Activated T-helper 1 cell treated with Interleukin-2 at 50 U/mL for 16 hours (primary cell): ENCODE measurements at places on chromosomes 3 and 15.

GRCh38 chr15:34657469-34658127 lies 74.1 kb upstream of the GOLGA8B start:
- DNase-seq = no peak

DNA sequence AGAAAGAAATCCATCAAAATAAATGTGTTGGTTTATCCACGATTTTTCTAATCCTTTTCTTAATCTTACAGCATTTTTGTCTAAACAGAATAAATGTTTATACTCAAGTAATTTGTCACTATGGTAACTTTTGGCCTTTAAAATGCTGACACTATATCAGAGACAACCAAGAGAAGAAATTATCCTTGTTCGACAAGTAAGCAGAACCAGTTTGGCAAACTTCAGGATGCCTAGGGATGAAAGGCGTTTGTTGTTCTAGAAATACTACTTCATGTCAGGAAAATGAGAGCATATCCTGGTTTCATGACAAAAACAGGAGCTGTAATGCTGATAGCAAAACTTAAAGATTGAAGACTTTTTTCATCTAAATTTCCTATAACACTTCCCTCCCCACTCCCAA lies 308.0 kb upstream of the ATP11B start:
- no peak for DNase-seq

DNA sequence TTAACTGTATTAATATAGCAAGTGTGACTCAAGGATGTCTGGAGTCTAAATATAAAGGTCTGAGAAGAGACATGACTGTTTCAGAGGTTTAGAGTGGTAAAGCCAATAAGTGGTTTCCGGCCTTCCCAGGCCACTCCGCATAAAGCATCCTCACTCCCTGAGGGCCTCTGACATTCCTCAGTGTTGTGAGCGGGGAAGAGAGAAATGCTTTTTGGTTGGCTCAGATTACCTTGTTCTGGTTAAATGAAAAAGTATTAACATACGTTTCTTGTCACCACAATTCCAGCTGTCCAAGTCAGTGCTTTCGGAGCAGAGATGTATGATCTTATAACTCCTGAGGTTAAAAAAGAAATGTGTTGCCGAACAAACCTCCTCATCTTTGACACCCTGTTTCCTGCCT lies 103.8 kb downstream of the RBMS3 start:
- no peak for DNase-seq

GRCh38 chr15:31248263-31248662 lies 78.4 kb upstream of the KLF13 start:
- no peak for DNase-seq

- DNase-seq = no peak
Observed at GRCh38 chr3:20811631-20812030, 625.6 kb upstream of the SGO1 start.

GRCh38 chr3:153232851-153233271 lies 70.8 kb downstream of the RAP2B start:
- DNase-seq = no peak

DNA sequence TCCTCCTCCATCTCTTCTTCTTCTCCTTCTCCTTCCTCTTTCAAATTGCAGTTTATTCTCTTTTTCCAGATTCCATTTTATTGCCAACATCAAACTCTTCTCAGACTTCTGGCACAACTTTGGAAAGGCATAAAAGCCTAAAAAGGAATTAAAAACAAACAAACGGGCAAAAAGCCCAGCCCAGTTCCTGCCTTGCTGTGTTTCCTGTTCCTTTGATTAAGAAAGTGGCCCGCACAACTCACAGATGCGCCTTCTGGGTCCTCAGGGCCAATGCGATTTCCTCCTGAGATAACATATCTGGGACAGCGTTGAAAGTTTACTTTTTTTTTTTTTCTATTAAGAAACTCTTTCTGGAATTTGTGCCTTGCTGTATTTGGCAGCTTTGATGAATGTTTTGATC lies 158.7 kb upstream of the UBE3A start:
- no peak for DNase-seq

DNA sequence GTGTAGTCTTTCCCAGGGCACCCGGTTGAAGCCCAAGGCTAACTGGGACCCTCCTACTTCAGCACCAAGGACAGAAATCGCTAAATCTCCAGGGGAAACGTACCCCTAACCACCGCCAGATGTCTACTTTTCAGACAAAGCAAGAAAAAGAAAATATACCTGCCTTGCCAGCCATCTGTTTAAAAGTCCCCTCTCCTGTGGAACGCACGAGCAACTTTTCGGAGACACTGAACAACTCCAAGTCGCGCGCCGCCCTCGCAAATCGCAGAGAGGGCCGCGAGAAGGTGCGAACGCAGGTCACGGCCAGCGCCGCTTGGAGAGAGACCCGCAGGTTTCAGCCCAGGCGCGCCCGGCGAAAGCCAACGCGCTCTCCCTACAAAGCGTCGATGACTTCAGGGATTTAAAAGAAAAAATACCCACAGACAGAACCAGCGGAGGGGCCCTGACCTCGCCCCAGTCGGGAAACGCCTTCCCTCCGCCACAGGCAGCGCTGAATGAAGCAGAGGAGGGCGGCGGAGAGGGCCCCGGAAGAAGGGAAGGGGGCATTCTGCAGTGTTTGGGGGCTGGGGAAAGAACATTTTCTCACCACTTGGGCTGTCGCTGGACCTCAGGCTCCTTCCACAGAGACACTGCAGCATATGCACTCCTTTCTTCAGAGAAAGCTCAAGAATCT lies 213.1 kb downstream of the FGF12 start:
- DNase-seq = no peak

DNA sequence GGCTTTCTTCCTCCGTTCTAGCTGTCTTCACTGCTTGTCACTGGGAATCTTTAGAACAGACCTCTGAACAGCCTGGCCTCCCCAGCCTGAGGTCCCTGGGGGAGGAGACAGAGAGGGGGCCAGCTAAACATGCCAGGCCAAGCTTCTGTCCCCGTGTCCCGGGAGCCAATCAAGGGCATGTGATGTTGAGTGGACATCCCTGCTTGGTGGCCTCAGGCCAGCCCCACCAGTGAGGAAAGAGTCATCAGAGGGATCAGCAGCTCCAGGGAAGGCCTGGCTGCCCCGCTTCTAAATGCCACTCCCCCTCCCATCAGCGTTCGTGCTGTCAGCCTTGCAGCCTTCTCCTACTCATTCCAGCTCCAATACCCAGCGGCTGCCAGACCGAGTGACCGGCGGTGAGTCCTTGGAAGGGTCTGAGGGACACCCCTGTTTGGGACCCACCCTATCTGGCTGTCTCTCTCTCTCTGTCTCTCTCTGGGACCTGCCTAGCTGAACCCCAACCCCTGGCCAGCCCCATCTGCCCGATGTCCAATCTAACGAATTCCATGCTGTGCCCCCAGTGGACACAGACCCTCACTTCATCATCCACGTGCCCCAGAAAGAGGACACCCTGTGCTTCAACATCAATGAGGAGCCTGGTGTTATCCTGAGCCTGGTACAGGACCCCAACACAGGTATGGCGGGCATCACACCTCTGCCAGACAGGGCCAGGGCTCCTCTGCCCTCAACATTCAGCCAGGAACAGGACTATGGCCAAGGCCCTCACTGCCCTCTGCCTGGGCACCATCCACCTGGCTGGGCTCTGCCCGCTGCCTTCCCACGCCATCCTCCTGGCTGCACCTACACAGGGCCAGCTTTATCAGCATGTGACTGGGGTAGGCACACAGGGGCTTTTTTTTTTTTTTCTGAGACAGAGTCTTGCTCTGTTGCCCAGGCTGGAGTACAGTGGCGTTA lies 6.6 kb upstream of the ITIH3 start:
- DNase-seq = no peak

GRCh38 chr3:194184265-194184751 lies 48.4 kb downstream of the HES1 start:
- no peak for DNase-seq

GRCh38 chr3:177361081-177361938 lies 164.0 kb upstream of the TBL1XR1 start:
- no peak for DNase-seq

- no peak for DNase-seq
Observed at GRCh38 chr3:88584451-88584850, 434.7 kb downstream of the C3orf38 start.

GRCh38 chr15:57422113-57422754 lies 45.9 kb downstream of the CGNL1 start:
- no peak for DNase-seq

DNA sequence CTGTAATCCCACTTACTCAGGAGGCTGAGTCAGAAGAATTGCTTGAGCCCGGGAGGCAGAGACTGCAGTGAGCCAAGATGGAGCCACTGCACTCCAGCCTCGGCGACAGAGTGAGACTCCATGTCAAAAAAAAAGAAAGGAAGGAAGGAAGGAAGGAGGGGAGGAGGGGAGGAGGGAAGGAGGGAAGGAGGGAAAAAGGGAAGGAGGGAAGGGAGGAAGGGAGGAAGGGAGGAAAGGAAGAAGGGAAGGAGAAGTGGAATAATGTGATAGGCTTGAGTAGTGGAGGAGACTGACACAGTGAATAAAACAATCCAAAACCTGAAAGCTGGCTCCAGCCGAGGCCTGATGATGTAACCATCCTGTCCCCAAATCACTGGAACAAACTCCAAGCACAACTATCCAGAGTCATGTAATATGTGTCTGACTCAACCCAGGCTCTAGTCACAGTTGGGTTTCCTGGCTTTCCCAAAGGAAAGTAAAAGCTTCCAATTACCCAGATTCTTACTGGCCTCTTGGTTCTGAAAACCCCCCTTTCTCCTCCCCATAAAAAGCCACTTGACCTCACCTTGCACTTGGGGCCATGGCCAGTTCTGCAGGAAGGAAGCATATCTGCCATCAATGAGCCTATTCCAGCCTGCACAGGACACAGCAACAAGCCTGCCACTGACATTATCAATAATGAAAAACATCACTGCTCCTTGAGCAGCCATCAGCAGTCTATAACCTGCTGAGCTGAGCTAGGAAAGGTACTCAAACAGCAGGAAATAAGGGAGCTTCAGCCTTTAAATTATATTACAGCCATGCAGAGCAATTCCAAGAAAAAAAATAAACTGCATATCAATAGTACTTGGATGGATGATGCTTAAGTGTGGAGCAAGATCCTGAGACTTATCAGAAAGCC lies 48.3 kb downstream of the MB21D2 start:
- DNase-seq = no peak

DNA sequence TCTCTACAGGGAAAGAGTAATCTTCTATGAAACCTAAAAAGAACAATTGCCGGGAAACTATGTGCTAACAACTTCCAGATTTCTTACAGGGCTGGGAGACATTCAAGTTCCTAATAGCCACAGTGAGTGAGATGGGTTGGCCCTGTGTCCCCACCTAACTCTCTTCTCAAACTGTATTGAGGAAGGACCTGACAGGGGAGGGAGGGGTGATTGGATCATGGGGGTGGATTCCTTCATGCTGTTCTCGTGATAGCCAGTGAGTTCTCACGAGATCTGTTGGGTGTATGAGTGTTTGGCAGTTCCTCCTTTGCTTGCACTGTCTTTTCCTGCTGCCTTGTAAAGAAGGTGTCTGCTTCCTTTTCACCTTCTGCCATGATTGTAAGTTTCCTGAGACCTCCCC lies 958.7 kb downstream of the AGBL1 start:
- no peak for DNase-seq

- peak; percentile 79 for DNase-seq
Observed at GRCh38 chr3:49903451-49904424, at the start of gene MST1R. Gene MST1R (minus strand): TSS chr3:49903873. CDS start chr3:49903609, 264 bp downstream.

- DNase-seq = no peak
Observed at GRCh38 chr3:94614192-94614591, 551.3 kb downstream of the NSUN3 start.

GRCh38 chr3:114758831-114759699 lies 388.0 kb downstream of the ZBTB20 start:
- no peak for DNase-seq

DNA sequence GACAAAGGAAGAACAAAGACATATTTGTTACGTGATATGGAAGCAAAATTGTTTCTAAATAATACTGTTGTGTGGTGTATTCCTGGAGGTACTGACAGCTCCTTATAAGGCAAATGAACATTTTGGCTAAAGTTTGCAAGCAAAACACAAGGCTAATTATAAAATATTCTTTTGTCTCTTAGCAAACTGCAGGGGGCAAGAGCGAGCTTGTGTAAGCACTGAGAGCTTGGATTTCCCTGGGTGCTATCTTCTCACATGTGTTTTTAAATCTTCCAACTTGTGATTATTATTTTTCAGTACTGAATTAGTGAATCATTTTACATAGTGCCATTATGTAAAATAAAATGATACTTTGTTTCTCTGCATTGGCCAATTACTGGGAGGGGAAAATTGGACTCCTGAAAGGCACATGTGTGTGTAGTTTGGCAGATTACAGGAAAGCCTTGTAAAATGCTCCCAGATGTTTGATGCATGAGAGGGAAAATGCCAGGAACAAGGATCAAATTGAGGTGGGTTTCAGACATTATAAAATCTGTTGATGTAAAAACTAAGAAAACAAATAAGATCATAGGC lies 611.5 kb downstream of the AGBL1 start:
- DNase-seq = no peak

- no peak for DNase-seq
Observed at GRCh38 chr3:196599734-196600128, 31.3 kb downstream of the FBXO45 start.

- no peak for DNase-seq
Observed at GRCh38 chr3:16761571-16761970, 123.2 kb upstream of the PLCL2 start.

GRCh38 chr15:61185759-61186158 lies 43.3 kb downstream of the RORA start:
- no peak for DNase-seq

GRCh38 chr3:56003129-56003528 lies 465.1 kb downstream of the ERC2 start:
- no peak for DNase-seq

DNA sequence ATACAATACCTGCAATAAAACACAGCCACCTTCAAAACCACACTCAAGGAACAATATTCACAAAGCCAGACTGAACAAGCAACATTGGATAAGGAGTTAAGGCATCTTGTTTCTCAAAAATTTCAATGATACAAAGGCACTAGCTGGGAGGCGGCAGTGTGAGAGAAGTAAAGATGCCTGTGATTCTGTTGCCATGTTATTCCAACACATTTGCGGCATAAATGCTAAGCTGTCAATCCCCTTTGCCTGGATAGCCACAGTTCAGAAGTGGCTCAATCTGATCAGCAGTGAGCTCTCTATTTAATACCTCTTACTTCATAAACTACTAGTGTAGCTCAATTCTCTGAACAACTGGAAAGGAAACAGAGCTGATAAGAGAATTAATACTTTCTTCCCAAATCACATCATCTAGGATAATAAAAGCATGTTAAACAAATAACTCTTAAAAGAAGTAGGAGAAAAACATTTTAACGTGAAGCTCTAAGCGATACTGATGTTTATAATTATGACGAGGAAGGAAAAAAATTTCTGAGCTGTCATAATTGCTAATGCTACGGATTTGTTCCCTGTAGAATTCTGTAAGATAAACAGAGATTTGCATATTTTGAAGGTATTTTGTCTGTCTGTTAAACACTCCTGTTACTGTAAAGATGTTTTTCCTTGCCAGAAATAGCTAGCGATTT lies 358.4 kb downstream of the FOXP1 start:
- no peak for DNase-seq

GRCh38 chr15:80996247-80996646 lies 4.5 kb upstream of the TLNRD1 start:
- DNase-seq = no peak

GRCh38 chr15:80890341-80891005 lies 99.1 kb downstream of the MESD start:
- no peak for DNase-seq
